ENCODE measurements at places on chromosomes 2 and 18. TPM values are rescaled to one million over a fixed set of nuclear protein-coding genes. Genes with fewer than 3 reads are reported as not detected.
A peak's percentile ranks its signal among the peaks of the same experiment; 100 is the strongest.

- H3K27ac ChIP-seq, result no peak overlapping the region
- no peak overlapping the region for H3K4me3 ChIP-seq
- H3K4me1 ChIP-seq, result peaks cover 13% of the 10 kb centered on the region
- no peaks in the 10 kb centered on the region for H3K27me3 ChIP-seq
Observed at GRCh38 chr2:191617575-191617974, 60.4 kb upstream of the NABP1 start.

DNA sequence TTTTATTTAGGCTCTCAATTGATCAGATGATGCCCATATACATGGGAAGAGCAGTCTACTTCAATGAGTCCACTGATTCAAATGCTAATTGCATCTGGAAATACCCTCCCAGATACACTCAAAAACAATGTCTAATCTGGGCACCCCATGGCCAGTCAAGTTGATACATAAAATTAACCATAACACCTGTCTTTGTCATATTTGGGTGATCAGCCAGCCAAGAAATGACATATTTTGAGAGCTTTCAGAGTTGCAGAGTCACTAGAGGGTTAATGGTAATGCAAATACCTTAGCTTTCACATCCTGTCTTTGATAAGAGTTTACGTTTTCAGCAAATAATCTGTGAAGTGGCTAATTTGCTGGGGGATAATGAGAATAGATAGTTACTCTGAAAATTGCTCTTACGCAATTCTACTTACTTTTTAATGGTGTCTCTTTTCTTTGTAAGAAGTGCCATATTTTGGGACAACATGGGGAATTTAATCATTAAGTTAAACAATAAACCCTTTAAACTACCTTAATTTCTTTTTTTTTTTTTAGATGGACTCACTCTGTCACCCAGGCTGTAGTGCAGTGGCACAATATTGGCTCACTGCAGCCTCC, 49.1 kb downstream of the CCDC195 start:
- H3K4me3 ChIP-seq, result no peak overlapping the region
- no peak for DNase-seq
- H3K36me3 ChIP-seq, result no peaks in the 10 kb centered on the region
- H3K27me3 ChIP-seq, result no peaks in the 10 kb centered on the region
- H3K27ac ChIP-seq, result no peak overlapping the region

GRCh38 chr2:69863298-69863697, 30.5 kb upstream of the SNRNP27 start:
- no peak overlapping the region for H3K27ac ChIP-seq
- DNase-seq, result no peak
- no peak overlapping the region for H3K4me3 ChIP-seq
- peaks cover 57% of the 10 kb centered on the region for H3K36me3 ChIP-seq
- H3K4me1 ChIP-seq, result no peaks in the 10 kb centered on the region

GRCh38 chr2:145935016-145935415, 1415.1 kb upstream of the ZEB2 start:
- no peak overlapping the region for H3K27ac ChIP-seq
- H3K27me3 ChIP-seq, result no peaks in the 10 kb centered on the region

- no peaks in the 10 kb centered on the region for H3K27me3 ChIP-seq
- H3K4me1 ChIP-seq, result no peaks in the 10 kb centered on the region
- H3K36me3 ChIP-seq, result no peaks in the 10 kb centered on the region
- DNase-seq, result no peak
- no peak overlapping the region for H3K4me3 ChIP-seq
Observed at GRCh38 chr2:215961981-215962380, 51.4 kb downstream of the MREG start.

DNA sequence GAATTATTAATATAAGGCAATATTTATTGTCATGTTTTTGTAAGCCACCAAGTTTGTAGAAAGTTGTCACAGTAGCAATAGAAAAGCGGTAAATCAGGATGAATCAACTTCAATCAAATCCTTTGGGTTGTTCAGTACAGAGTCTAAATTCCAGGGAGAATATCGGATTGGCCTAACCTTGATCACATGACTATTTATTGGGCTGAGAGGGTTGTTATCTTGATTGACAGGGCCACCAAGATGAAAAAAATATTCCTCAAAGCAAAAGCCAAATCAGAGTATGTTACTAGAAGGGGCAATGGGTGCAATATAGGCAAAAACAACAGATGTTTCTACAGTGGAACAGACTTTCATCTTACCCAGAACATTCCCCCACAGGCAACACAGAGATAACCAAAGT, 270.0 kb downstream of the METTL4 start:
- DNase-seq, result no peak
- H3K36me3 ChIP-seq, result no peaks in the 10 kb centered on the region
- no peak overlapping the region for H3K27ac ChIP-seq
- H3K27me3 ChIP-seq, result no peaks in the 10 kb centered on the region
- H3K4me1 ChIP-seq, result peaks cover 14% of the 10 kb centered on the region

DNA sequence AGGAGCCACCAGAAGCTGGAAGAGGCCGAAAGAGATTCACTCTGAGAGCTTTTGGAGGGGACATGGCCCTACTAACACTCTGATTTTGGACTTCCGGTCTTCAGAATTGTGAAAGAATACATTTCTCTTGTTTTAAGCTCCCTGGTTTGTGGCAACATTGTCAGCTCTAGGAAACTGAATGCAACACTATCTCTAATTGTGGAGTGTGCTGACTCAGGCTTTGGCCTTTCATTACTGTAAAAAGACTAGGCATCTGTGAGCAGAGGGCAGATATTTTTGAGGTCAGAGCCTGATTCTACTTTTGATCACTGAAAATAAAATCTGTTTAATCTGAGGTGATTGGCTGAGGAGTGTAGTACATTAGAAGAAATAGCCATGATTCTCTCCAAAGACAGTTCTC, 185.4 kb upstream of the FAM98A start:
- no peaks in the 10 kb centered on the region for H3K36me3 ChIP-seq
- no peak overlapping the region for H3K4me3 ChIP-seq
- H3K27ac ChIP-seq, result no peak overlapping the region
- no peak for DNase-seq
- no peaks in the 10 kb centered on the region for H3K27me3 ChIP-seq

DNA sequence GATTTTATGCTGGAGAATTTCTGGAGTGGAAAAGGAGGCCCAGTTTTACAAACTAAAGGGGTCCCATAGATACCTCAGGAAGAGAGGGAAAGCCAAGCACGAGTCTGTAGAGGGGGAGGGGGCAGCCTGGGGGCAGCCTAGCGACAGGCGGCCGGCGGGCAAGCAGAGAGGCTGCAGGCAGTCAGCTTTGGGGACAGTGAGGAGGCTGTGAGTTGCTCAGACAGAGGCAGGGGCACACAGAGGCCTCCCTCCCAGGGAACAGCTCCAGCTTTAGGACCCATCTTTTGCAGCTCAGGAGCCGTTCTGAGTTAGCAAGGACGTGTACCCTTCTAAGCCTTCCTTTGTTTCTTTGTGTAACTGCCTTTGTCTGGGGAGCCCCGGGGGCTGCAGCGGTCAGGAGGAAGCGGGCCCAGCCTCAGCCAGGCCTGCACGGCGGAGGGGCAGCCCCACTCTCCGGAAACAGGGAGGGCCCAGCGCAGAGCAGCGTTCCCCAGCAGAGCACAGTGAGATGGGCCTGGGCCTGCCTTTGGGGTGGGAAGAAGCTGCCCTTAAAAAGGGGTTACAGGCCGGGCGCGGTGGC, 41.1 kb upstream of the RALBP1 start:
- H3K4me1 ChIP-seq, result peaks cover 10% of the 10 kb centered on the region
- no peak overlapping the region for H3K27ac ChIP-seq
- H3K27me3 ChIP-seq, result no peaks in the 10 kb centered on the region
- H3K36me3 ChIP-seq, result no peaks in the 10 kb centered on the region
- no peak overlapping the region for H3K4me3 ChIP-seq

GRCh38 chr2:151922845-151923666, 94.8 kb upstream of the ARL5A start:
- no peak overlapping the region for H3K27ac ChIP-seq
- DNase-seq, result peak; percentile 81
- H3K4me3 ChIP-seq, result no peak overlapping the region
- peaks cover 29% of the 10 kb centered on the region for H3K4me1 ChIP-seq
- no peaks in the 10 kb centered on the region for H3K36me3 ChIP-seq
- H3K27me3 ChIP-seq, result no peaks in the 10 kb centered on the region

DNA sequence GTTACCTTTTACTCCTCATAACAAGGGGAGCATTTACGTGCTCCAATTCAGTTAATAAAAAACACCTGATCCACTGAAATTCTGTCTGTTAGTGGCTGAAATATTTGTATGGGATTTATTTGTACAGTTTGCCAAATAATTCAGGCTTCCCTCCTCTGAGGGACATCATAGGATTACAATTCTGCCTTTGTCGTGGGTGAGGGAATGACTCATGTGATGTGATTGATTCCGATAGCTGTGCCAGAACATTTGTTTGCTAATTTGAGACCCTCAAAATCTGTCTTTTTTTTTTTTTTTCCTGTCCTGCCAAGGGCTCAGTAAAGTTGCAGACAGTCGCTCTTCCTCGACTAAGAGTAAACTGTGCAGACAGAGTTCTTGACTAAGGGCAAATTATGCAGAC, 612.6 kb upstream of the CDH2 start:
- H3K36me3 ChIP-seq, result no peaks in the 10 kb centered on the region
- no peak for DNase-seq
- H3K4me1 ChIP-seq, result no peaks in the 10 kb centered on the region
- H3K4me3 ChIP-seq, result no peak overlapping the region

GRCh38 chr2:69689466-69689865, 45.9 kb upstream of the AAK1 start:
- H3K36me3 ChIP-seq, result no peaks in the 10 kb centered on the region
- no peak for DNase-seq
- no peak overlapping the region for H3K27ac ChIP-seq
- H3K27me3 ChIP-seq, result no peaks in the 10 kb centered on the region

TMEM200C gene
- 0.50 TPM for total RNA-seq

PLEK gene
- total RNA-seq, result 42.1 TPM

VWC2L gene
- not detected for total RNA-seq

XDH gene
- total RNA-seq, result 0.27 TPM

ATOH8 gene
- 44.9 TPM for total RNA-seq

EMILIN1 gene
- total RNA-seq, result 56.3 TPM

CROCC2 gene
- total RNA-seq, result 3.4 TPM
